SK-MEL-5 (cell line): ENCODE measurements at places on chromosomes 5 and 9. TPM values are rescaled to one million over a fixed set of nuclear protein-coding genes. Genes with fewer than 3 reads are reported as not detected.

- no peak for DNase-seq
Measured at GRCh38 chr5:515273-515836, 8.9 kb downstream of the SLC9A3 start.

DNA sequence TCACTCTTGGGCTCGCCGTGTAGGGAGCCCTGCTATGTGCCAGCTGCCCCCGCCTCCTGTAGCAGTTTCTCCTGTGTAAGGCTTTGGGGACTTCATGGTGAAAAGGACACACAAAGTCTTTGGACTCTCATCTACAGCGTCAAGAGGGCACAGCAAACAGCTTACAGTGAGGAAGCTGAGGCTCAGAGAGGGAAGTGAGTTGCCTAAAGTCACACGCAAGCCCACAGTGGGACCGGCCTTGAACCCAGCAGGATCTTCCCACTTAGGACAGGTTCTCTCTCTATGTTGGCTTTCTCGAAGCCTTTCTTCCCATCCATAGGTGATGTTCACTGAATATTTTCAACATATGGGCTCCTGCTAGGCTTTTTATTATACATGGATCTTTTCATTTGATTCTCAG, 9.8 kb upstream of the PRRX2 start:
- DNase-seq: no peak

GRCh38 chr5:31537851-31538250, 5.8 kb downstream of the C5orf22 start:
- DNase-seq: peak; percentile 97

- DNase-seq: no peak
Measured at GRCh38 chr5:159458217-159458711, 128.0 kb upstream of the IL12B start.

- no peak for DNase-seq
Measured at GRCh38 chr5:153439130-153439529, 51.3 kb upstream of the GRIA1 start.

- DNase-seq: peak; percentile 63
Measured at GRCh38 chr5:14223372-14223771, 80.2 kb downstream of the TRIO start.

- DNase-seq: peak; percentile 82
Measured at GRCh38 chr5:14399054-14399692, 182.4 kb upstream of the OTULINL start.

- DNase-seq: peak; percentile 53
Measured at GRCh38 chr5:23930985-23931384, 423.6 kb downstream of the PRDM9 start.

DNA sequence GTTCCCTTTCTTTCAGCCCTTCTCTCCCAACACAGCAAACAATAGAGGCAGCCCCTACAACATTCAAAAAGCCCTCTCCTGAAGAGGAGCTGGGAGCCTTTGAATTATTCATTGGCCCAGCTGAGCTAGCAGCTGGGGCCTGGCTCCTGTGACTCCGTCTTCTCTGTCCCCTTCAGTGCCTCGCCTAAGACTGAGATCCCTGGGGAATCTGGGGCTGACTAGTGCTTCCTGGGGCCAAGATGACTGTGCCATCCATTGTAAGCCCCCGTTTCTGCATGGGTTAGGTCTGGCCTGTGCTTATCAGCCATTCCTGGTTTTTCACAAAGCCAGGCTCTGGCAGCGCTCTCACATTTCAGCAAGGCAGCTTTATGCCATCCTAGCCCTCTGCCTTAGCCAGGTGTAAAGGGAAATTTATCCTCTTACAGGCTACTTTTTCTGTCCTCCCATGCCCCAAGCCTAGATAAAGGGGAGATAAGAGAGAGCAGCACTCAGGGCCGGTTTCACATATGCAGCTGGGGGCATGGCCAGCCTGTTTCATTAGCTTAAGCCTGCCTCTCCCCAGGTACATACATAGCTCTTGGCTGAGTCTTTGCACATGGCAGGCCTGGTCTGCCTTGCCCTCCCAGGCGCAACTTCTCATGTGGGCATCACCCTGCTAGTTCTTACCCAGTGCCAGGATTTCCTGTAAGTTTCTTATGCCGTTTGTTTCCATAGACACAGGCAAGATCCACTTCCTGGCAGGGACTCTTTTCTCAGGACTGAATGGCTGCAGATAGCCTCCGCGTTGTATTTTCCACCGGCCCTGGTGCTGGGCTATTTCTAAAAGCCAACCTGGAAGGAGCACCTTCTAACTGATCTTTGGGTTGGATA, 15.8 kb downstream of the PTPA start:
- DNase-seq: no peak

DNA sequence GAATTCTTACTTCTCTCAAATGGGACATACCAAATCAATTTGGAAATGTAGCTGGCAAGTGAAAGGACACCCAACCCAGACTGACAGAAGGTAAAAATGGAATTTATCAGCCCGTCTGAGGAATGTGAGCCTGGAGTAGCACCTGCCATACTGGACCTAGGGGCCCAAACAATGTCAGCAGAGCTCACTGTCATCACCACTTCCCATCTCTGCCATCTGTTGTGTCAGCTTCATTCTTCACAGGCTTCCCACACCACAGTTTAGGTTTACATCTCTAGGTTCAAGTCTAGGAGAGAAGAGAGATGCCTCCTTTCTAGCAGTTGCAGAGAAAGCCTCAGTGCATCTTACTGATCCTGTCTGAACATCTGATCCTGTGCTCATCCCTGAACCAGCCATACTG, 222.4 kb downstream of the DOCK8 start:
- DNase-seq: no peak

The GMCL2 gene
- not detected in 2 replicates for total RNA-seq

DNA sequence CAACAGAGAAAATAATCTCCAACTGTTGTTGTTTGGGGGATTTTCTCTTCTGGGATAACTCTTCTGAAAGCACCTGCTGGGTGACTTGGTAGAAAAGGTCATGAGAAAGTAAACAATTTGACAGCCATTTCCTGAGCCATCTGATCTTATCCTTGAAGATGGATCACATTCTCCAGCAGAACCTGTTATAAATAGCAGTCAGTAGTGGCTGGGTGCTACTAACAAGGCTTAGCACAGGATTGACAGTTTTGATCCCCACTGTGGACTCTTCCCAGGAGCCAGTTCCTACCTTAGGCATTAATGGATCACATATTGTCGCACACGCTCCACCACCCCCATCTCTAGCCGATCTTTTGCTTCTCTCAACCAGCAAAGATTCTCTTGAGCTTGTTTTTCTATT, 220.2 kb downstream of the PLK2 start:
- DNase-seq: no peak

- DNase-seq: no peak
Measured at GRCh38 chr5:32413466-32414263, 30.9 kb downstream of the ZFR start.

- DNase-seq: no peak
Measured at GRCh38 chr5:9295466-9295801, 250.4 kb downstream of the SEMA5A start.

The SPINK1 gene
- total RNA-seq: 12.1 and 13.5 TPM in 2 replicates

The LTC4S gene
- total RNA-seq: not detected in 2 replicates

- DNase-seq: no peak
Measured at GRCh38 chr9:113428062-113428615, 17.6 kb downstream of the C9orf43 start.

DNA sequence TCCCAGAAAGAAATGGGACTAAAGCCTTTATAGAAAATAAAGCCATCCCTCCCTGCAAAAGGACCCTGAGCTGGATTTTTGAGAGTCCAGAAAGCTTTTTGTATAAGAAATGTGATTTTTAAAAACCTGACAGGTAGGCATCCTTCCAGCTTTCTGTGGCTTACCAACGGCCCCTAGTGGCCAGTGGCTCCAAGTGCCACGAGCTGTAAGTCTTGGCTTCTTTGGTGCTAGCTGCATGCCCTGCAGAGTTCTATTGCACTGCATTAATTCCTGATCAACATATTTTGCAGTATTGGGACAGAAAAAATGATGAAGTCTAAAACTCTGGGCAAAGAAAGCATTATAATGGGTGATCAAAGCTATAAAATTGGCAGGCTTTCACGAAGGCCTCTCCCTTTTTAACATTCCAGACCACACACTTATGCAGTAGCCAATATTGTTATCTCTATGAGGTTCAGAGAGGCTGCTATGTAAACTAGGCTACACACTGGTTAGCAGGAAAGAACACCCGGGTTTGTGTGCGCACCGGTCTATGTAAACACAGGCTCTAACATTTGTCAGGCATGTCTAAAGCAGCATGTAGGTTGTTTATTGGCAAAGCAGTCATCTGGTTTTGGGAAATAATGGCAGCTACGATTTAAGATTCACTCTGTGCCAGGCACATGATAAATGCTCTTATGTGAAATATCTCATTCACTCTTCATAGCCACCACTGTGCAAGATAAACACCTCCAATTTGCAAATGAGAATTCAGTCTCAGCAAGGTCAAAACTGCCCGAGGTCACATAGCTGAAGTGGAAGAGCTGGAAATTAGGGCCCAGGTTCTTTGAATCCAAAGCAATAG, 55.2 kb downstream of the NMUR2 start:
- peak; percentile 52 for DNase-seq

The RNF180 gene
- 3.7 and 5.5 TPM in 2 replicates for total RNA-seq

- DNase-seq: no peak
Measured at GRCh38 chr5:103434057-103434456, 128.5 kb downstream of the NUDT12 start.

DNA sequence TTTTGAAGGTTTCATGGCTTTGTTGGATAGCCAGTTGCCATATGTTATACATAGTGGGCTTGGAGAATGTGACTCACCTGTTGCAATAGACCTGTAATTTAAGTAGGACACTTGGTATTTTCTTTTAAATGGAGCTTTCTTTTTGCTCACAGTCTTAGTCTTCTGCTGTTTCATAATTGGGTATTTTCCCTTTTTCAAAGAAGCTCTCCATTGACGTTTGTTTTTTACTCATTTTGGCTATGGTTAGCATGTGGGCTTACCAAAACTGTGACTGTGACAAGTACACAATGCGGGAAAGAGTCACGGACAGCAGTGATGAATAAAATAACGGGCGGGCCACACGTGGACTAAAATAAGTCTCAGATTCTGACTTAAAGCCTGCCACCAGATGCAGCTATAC, 23.2 kb upstream of the RNF20 start:
- DNase-seq: no peak

DNA sequence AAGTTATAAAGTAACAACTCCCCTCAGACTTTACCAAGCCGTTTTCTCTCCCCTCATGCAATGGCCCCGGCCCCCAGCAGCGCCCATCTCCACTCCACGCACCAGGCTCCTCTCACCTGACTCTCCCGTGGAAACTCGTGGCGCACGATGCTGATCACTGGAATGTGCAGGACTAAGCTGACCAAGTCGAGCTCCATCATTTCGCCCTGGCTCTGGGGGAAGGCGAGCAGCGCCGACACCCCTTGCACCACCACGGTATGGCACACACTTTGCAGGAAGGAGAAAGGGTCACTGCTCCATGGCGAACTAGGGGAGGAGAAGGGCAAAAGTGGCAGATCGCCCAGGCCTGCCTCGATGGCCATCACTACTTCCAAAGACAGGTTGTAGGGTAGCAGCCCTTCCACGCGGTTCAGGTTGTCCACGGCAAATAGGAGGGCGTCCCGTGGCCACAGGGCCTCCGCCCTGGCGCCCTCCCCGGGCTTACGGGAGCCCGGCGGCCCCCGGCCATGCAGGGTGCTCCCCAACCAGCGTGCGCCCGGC, 1.2 kb downstream of the GRIN3A start:
- no peak for DNase-seq

The ZNF883 gene
- 0.13 and 0.69 TPM in 2 replicates for total RNA-seq

The ORM2 gene
- total RNA-seq: not detected in 2 replicates

DNA sequence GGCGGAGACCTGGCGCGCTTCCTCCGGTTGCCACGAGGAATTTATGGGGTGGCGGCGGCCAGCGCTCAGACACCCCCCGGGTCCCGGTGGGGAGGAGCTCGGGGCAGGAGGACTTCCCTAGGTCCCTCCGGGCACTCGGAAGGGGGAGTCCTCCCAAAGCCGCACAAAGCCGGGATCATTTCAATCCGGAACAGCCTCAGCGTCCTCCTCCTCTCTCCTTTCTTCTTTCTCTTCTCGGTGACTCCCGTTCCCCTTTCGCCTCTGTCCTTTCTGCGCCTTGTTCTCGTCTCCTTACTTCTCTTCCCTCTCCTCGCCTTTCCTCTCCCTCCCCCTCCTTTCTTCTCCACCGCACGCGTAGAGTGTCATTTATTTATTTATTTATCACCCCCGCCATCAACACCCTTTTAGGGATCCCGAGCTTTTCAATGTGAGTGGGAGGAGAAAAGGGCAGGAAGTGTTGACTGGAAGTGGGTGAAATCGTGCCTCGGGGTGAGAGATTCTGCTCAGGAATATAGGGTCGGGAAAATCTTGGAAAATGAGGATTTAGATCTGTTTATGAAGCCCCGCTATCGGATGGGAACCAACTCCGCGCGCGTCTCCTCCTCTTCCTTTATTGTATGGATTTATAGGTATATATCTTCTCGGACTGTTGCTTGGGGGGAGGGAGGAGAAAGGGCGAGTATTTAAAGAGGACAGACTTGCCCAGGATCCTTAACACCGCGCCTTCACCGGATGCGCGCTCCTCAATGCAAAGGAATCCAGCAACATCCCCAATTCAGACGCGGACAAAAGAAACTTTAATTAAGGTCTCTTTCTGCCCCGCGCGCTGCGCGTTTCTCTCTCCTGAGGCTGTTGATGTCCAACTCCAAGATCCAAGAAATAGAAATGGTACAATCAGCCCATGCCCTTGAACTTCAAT, 2.0 kb upstream of the ZNF462 start:
- peak; percentile 6 for DNase-seq

The SLC4A9 gene
- total RNA-seq: 0.16 and 0.18 TPM in 2 replicates

The EQTN gene
- total RNA-seq: not detected in 2 replicates

- no peak for DNase-seq
Measured at GRCh38 chr9:133580419-133580738, 28.8 kb downstream of the FAM163B start.

- no peak for DNase-seq
Measured at GRCh38 chr5:64534033-64534432, 28.2 kb downstream of the RGS7BP start.
